ENCODE measurements at places on chromosomes 11 and 22.

DNA sequence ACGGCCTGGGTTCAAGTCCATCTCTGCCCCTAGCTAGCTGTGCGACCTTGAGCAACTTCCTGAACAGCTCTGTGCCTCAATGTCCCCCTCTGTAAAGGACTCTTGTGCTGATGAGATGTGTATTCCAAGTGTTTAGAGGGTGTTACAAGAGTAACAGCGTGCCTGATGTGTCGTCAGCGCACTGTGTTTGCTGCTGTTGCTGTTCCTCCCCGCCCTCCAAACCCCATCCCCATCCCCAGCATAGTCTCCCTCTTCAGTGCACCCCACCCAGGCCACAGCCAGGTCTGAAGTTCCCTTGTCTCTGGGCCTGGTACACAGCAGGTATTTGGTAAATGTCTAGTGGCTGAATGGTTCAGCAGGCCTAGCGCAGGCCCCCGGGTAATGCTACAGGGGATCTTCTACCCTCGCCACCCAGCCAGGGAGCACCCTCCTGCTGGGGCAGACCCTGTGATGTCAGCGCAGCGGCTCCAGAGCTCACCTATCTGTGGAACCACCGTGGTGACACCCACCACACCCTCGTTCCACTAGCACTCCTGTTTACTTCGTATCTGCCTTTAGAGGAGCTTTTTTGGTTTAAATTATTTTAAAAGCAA lies 10.3 kb downstream of the CBX7 start:
- no peak for DNase-seq

GRCh38 chr11:118658429-118659313 lies 20.8 kb downstream of the TREH start:
- DNase-seq = no peak

DNA sequence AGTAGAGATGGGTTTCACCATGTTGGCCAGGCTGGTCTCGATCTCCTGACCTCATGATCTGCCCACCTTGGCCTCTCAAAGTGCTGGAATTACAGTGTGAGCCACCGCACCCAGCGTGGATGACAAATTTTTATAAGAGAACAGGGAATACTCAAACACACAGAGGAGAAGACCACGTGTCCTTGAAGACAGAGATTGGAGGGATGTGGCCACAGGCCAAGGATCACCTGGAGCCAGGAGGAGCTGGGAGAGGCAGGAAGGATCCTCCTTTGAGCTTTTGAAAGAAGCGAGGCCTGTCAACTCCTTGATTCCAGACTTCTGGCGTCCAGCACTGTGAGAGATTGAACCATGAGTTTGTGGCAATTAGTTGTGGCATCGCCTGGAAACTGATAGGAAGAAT lies 1049.5 kb downstream of the TBC1D22A start:
- DNase-seq = no peak

DNA sequence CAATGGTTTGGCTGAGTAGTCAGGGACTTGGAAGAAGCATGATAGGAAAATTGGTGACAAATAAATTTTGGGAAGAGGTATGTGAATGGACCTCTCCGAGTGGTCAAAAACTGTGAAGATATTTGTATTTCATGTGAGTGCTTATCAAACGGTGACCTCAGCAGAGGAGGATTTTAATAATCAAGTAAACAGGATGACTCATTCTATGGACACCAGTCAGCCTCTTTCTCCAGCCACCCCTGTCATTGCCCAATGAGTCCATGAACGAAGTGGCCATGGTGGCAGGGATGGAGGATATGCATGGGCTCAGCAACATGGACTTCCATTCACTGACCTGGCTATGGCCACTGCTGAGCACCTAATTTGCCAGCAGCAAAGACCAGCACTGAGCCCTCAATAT lies 21.2 kb downstream of the MS4A4E start:
- no peak for DNase-seq

DNA sequence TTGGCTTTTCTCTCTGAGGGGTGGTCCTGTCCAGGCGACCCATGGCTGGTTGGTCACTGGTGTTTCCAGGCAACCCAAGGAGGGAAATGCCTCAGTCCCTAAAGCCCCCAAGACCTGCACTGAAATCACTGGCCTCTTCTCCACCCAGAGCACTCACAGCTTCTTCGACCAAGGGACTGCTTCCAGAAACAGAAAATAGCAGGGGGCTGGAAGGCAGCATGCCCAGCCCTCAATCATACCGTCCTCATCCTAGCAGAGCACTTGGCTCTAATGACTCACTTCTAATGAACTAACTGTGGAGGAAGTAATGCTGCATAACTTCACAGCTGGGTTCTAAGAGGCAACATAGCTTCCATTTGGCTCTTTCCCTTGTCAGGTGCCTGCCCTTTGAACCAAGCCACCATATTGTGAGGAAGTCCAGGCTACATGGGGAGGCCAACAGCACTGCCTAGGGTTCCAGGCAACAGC lies 27.6 kb downstream of the DKK3 start:
- peak; percentile 26 for DNase-seq

GRCh38 chr11:11841723-11842420 lies at the start of gene USP47:
Gene USP47 (plus strand): TSS chr11:11841972. CDS start chr11:11842186, 214 bp downstream.
- DNase-seq = peak; percentile 95

- DNase-seq = no peak
Measured at GRCh38 chr11:116301141-116301540, 471.6 kb downstream of the BUD13 start.

DNA sequence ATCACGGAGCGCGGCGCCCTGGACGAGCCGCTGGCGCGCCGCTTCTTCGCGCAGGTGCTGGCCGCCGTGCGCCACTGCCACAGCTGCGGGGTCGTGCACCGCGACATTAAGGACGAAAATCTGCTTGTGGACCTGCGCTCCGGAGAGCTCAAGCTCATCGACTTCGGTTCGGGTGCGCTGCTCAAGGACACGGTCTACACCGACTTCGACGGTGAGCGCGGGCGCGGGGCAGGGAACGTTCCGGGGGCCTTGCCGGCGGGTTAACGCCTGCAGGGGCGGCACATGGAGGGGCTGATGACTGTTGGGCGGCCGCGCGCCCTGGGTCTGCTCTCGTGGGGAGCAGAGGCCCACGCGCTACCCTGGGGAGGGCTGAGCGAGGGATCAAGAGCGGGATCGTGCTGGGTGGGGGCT lies 1.0 kb downstream of the PIM3 start:
- no peak for DNase-seq

Data from upper lobe of right lung (tissue), 1 donor.